ENCODE measurements at places on chromosomes 11 and 22. TPM values are rescaled to one million over a fixed set of nuclear protein-coding genes. Genes with fewer than 3 reads are reported as not detected.
A peak's percentile ranks its signal among the peaks of the same experiment; 100 is the strongest.

AMOTL1 gene
- 61.1 TPM for total RNA-seq

RPS6KB2 gene
- 21.3 TPM for total RNA-seq

SLC22A6 gene
- not detected for total RNA-seq

- peak; percentile 58 for DNase-seq
These were observed 3.6 kb upstream of the INPP5J start for GRCh38 chr22:31119026-31119717.

DNA sequence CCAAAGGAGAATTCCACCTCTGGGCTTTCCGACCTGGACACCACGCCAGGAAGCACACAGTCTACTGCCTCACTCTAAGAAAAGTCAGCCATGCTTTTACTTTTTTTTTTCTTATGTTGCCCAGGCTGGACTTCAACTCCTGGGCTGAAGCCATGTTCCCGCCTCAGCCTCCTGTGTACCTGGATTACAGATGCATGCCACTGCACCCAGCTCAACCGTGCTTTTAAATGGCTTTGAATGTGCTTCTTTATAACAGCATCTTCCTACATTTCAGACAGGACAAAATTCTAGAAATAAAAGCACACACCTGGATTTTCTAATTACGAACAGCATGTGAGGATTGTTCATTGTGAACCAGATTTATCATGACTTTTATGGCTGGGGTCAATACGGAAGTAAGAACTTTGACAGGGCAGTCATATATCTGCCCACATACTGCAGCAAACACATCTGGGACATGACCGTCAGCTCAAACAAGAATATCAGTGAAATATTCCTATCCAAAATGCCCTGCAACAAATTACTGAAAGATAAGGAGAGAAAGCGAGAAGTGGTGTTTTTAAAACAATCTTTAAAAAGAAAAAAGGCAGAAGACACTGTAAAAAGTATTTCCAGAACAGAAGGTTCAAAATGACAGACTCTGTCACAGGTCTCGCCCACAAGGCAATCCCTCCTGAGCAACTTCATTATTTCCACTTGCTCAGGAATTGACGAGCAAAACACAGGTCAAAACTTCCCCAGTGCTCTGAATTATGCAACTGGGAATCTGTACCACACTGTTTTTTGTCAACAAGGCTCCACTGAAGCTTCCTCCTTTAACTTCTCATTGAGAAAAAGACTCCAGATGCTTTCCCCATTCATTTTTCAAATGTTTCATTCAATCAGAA lies 42.1 kb downstream of the PACSIN2 start:
- no peak for DNase-seq

GRCh38 chr11:19988598-19988997 lies 171.7 kb downstream of the DBX1 start:
- peak; percentile 25 for DNase-seq

ABCC8 gene
- total RNA-seq = 1.1 TPM

DNA sequence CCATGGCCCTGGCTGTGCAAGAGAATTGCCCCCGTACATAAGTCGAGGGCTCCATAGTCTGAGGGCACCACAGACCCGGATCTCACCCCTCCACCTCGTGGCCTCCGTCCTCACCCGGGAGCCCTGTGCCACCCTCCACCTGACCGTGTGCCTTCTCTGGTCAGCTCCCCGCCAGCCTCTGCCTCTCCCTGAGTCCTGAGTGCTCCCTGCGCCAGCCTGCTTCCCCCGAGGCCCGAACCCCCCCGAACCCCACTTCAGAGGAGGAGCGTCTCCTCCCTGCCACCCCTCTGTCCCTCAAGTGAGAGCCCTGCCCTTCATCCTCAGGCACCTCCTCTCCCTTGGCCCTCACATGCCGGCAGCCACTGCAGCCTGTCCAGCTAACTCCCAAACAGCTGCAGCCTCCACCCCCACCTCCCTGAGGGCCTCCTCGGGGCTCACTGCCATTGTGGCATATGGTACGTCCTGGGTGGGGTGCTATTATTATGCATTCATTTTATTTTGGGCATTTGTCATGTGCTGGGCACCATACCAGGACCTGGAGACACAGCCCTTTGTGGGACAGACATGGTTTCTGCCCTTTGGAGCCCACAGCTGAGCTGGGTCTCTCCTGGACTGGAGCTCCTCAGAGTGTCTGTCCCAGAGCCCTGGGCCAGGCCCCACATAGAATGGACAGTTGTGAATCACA lies 67.2 kb downstream of the MYO7A start:
- DNase-seq = no peak
